ENCODE measurements at places on chromosomes 4 and X.

DNA sequence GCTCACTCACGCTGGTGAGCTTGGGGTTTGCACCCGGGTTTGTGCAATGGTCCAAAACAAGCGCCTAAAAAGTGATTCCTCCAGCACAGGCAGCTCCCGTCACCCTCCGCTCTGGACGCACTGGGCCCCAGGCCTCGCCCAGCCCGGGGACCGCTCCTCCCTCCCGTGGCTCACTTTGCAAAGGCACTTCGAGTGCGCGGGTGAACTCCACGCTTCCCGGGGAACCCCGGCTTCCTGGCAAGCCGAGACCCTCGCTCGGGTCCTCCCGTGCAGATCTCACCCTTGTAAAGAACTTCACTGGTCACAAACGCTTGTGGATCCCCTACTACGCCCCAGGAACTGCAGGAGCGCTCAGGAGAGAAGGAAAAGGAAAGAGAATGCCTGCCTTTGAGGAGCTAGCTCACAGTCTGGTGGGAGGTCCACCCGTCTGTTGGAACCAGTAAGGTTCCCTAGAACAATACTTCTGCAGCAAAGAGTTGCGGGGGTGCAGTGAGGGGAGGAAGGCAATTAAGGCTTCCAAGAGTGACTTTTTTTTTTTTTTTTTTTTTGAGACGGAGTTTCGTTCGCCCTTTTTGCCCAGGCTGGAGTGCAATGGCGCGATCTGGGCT is at the start of gene CTPS2:
TSS of gene CTPS2 (minus strand) at position 122 of the 608 bp plus-strand sequence. CDS start 9,767 bp downstream, outside the sequence.
- DNase-seq, result no peak

DNA sequence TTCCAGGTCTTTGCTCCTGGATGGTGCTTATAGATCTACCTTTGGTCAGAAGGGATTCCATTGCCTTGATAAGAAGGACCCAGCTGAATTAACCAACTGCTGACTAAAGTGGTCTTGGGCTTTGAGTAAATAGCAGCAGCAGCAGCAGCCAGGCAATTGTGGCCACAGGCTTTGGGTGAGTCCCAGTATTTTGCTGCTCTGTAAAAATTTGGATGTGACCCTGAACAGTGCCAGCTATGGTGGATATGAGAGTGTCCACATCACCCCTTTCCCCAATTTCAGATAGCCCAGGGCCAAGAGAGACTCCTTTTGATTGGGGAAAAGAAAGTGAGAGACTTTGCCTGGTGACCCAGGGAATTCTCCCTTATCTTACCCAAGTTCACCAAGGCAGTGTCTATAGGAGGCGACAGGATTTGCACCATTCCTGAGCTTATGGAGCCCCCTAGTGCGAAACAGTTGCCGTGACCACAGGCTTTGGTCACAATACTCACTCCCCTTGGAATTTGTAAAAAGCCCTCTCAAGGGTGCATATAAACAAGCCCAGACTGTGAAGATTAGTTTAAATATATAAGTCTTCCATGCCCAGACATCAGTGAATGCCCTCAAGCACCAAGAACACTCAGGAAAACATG is 518.0 kb downstream of the TMA16 start:
- no peak for DNase-seq

DNA sequence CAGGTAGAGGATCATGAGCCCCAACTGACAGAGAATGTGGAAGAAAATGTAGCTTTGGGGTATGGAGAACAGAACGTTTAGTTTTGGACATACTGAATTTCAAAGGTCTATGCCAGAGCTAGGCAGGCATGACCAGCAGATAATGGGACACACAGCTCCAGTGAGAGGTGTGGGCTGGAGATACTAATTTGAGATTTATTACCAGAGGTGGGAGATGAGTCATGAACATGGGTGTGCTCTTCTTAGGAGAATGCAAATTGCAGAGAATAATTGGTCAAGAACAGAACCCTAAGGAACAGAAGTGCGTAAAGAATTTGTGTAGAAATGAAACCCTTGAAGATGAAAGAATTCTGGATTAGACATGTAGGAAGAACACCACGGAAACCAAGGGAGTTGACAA is 125.2 kb downstream of the PACRGL start:
- DNase-seq, result no peak

GRCh38 chrX:56125946-56126345 is 106.2 kb upstream of the KLF8 start:
- DNase-seq, result no peak

- DNase-seq, result no peak
Observed at GRCh38 chr4:40157436-40157835, 39.4 kb upstream of the RHOH start.

- no peak for DNase-seq
Observed at GRCh38 chrX:13235930-13236329, 83.9 kb downstream of the ATXN3L start.

DNA sequence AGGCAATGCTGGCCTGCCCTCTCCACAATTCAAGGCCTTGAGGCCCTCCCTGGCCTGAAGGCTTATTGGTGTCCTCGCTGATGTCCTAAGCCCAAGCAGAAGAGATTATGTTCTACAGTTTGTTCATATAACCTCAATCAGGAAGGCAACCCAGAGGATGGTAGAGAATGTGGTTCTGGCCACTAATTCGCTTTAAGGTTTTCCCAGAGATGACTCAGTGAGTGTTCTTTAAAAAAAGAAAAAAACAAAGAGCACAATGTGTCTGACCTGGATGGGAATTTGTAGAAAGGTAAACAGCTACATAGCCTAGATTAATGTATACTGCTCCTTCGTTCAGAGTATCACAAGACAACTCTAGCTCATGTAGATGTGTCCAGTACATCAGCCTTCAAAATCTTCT is 66.0 kb downstream of the MANBA start:
- no peak for DNase-seq

DNA sequence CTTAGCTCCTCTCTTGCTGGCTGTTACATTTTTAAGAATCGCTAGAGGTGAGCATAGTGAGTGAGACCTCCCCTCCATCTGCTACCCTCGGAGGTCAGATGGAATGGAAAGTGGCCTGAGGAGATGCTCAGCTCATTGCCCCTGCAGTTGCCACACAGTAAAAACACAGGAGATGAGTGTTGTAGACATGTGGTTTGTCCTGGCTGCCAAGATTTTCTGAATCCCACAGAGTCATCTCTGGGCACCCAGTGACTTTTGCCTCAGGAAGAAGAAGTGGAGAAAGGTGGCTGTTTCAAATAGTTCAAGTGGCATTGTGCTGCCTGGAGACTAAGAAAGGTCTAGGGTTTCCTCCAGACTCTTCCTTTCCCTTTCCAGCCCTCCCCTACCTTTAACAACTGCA is 271.0 kb downstream of the STK32B start:
- DNase-seq, result no peak

- no peak for DNase-seq
Observed at GRCh38 chr4:188078116-188078515, 31.3 kb downstream of the TRIML2 start.

Measured in NCI-H2081 treated with DMSO at 0.1 percent for 48 hours (cell line).